Stimulated activated CD8-positive, alpha-beta memory T cell treated with anti-CD3 and anti-CD28 coated beads, Interleukin-2, amount 100 ng/mL, for 48 hours (primary cell): ENCODE measurements at places on chromosomes 1 and 21.

DNA sequence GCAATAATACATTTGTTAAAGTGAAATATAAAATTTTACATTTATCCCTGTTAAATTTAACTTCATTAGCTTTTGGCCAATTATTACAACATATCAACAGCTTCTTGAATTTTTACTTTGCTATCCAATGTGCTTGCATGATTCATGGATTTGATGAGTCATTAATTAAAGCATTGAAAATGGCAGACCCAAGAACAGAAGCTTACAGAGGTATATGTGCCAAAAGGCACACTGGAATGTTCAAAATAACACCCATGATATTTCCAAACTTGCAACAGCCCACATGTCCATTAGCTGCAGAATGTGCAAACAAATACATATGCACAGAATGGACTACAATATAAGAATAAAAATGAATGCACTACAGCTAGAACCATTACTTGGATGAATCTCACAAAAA, 76.4 kb upstream of the MAN1A2 start:
- no peak for DNase-seq

- DNase-seq = no peak
Observed at GRCh38 chr1:91653183-91653582, 152.5 kb downstream of the CDC7 start.

DNA sequence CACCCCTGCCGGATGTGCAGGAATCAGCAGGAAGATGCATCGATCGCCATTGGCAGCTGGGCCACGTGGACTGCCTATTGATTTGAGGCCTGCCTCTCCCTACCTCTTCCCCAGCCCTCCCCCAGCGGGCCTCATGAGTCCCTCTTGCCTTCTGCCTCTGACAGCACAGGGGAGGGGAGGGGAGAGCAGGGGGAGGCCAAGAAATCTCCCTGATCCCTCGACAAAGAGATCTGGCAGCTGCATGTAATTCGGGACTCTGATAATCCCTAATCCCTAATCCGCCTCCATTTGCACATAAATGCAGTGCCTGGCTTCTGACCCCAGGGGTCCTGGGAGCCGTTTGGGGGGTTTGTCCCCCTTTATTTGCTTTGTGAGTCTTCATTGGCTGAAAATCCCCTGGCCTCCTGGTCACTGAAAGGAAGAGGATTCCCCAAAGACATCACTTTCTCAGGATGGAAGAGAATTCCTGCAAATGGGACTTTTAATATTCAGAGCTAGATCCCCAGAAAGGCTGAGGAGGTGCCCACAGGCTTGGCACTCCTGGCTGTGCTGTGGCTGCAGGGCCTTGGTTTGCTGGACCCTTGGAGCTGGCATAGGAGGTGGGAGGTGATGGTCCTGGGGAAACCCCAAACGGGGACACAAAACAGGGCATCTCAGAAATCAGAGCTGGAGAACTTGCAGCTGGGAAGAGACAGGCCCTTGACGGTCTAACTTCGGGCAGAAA, 239.4 kb upstream of the POU3F1 start:
- DNase-seq = no peak

GRCh38 chr1:21299780-21300395, 9.6 kb upstream of the ECE1 start:
- DNase-seq = no peak

DNA sequence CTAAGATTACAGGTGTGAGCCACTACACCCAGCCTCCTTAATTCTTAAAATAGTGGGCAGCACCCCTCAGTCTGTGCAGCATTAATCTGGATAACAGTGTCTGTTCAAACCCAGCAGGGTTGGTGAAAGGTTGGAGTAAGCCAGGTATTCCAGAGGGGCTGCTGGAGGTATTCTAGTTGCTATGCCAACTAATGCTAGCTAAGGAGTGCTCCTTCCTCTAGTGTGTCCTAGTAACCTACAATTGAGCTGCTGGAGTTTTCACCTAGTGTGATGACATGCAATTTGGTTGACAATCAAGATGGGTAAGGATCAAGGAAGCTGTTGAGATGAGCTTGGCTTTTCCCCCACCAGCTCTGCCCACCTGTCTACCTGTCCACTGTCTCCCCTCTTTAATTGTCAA, 100.2 kb upstream of the IPO9 start:
- no peak for DNase-seq

GRCh38 chr1:116503546-116504307, 67.1 kb downstream of the CD58 start:
- DNase-seq = no peak

- DNase-seq = no peak
Observed at GRCh38 chr1:23367451-23367790, 2.2 kb downstream of the ZNF436 start.

DNA sequence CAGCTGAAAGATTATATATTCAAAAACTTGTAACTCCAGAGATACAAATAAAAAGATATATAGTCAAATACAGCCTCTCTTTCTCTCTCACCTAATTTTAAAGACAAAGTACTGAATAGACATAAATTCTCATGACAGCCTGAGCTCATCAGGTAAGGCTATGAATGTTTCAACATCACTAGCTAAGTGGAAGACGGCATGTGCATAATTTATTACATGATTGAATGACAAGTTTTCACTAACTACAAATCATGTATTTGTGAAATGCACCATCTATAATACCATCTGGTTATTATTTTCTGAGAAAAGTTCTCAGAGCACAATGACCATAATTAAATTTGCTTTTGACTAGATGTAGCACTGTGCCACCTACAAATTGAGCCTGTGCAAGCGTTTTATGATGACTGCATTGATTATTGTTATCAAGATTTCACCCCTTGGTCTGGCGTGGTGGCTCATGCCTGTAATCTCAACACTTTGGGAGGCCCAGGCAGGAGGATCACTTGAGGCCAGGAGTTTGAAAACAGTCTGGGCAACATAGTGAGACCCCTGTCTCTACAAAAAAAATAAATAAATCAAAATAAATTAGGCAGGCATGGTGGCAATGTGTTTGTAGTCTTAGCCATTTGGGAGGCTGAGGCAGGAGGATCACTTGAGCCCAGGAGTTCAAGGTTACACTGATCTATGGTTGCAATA, 128.2 kb downstream of the APP start:
- DNase-seq = no peak

- no peak for DNase-seq
Observed at GRCh38 chr1:147109041-147109440, 63.2 kb downstream of the PRKAB2 start.

DNA sequence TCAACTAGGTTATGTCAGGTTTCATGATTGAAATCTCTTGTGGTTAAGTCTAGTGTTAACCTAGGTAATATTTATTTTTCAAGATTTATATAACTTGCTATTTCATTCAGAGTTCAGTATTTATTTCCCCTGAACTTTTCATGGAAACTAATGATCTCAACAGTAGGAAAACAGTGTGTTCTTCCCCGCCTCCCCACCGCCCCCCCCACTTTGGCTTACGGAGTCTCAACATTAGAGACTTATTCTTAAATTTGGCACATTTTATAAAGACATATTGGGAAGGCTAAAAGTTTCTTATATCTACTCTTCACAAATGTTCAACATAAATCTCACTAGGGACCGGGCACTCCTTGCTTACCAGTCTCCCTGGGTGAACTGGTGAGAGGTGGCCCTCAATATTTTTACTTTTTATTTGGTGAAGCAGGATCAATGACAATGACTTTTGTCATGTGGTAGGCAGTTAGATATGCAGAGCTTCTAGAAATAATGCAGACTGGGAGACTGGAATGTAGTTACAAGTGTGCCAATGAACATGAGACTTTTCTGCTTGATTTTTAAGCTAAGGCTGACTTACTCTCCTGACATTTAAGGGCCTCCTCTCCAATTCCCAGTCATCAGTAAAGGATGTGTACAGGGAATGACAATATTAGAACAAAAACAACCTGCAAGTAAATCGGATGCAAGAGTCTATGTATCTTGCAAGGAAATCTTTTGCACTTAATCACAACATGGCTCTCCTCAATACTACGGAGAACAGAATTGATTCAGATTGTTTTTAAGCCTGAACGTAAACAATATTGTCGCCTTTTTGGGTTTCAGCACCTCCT, 1.7 kb upstream of the MAN1A2 start:
- no peak for DNase-seq

- DNase-seq = no peak
Observed at GRCh38 chr1:44212355-44213221, 683 bp upstream of the DMAP1 start.

GRCh38 chr1:2001773-2002411, 1.7 kb downstream of the CFAP74 start:
- DNase-seq = no peak

DNA sequence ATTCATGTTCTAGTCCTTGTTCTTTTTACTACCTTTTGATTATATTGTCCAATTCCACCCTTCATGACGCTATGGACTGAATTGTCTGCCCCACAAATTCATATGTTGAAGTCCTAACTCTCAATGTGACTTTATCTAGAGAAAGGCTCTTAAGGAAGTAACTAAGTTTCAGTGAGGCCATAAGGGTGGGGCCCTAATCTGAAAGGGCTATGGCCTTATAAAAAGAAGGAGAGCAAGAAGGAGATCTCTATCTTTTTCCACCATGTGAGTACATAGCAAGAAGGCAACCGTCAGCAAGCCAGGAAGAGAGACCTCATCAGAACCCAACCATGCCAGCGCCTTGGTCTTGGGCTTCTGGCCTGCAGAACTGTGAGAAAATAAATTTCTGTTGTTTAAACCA, 95.9 kb downstream of the HIVEP3 start:
- no peak for DNase-seq

GRCh38 chr1:93961906-93962305, 52.7 kb upstream of the GCLM start:
- no peak for DNase-seq

- DNase-seq = no peak
Observed at GRCh38 chr1:3464649-3465025, 10.2 kb downstream of the ARHGEF16 start.

GRCh38 chr1:203589595-203589994, 37.0 kb upstream of the ATP2B4 start:
- DNase-seq = no peak

- no peak for DNase-seq
Observed at GRCh38 chr1:213826891-213827290, 160.9 kb upstream of the PROX1 start.

- DNase-seq = no peak
Observed at GRCh38 chr1:29643281-29643680, 407.0 kb downstream of the PTPRU start.

DNA sequence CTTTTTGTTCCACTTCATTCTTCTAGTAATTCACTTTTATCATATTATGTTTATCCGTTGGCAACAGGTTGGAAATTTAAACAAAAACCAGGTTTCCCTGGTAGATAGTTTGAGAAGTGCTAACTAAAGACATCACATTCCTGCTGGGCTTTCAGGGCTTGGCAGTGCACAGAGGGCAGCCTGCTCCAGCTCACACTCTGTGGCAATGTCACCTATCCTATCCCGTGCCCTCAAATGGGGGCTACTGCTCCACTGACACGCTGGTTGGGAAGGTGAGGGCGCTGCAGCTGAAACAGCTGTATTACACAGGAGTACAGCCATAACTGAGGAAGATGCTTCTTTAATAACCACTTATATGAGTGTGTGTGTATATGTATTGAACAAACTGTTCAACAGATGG, 49.7 kb downstream of the RCAN1 start:
- DNase-seq = no peak

GRCh38 chr1:24289937-24290595, 29.1 kb upstream of the GRHL3 start:
- DNase-seq = no peak

DNA sequence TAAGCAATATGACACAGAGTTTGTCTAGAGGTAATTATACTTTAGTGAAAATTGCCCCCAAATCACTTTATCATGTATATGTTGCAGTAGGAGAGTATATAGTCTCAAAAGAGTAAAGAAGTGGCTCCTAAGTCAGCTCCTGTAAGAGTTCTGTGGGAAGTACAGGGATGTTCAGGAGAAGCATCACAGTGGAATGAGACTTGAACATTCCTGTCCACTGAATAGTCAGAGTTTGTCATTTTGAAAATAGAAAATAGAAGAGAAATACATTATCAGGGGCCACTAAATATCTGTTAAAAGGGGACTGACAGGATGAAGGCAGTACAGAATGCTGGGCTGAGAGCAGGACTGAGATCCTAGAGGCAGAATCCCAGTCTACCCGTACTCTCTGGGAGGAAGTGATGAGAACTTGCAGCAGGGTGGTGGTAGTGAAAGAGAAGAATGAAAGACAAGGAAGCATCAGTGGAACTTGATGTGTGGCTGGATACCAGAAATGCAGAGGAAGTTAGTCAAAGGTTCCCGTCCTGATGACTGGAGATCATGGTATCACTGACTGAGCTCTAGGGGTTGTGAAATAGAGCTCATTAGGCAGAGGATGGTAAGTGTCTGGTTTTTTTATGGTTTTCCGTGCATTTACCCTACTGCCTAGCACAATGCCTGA, 153.4 kb downstream of the FMN2 start:
- no peak for DNase-seq

DNA sequence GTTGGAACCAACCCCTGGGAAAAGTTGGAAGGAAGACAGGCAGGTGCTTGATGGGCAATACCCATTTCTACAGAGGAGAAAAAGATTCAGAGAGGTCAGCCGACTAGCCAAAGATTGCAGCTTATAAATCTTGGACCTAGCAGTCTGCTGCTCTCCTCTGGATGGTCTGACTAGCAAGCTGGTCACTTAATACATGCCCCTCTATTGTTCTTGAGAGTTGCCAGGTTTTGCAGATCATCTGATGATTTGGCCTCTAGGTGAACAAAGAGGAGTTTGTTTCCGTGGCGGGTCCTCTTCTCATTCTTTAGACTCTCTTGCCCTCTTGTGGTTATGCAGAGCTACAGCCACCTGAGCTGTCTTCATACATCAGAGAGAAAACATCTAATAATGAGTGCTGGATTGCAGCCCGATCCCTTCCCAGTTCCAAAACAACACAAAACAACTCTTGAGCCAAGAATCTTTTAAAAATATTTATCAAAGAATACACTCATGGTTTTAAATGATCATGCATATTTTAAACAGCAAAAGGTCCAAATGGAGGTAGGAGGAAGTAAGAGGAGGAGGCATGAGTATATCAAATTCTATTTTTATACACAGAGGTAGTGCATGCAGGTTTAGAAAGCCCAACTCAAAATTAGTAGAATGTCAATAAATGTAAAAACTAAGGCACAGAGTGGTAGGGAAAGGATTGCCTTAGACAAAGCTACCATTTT, 115.7 kb downstream of the SLC30A10 start:
- DNase-seq = no peak

DNA sequence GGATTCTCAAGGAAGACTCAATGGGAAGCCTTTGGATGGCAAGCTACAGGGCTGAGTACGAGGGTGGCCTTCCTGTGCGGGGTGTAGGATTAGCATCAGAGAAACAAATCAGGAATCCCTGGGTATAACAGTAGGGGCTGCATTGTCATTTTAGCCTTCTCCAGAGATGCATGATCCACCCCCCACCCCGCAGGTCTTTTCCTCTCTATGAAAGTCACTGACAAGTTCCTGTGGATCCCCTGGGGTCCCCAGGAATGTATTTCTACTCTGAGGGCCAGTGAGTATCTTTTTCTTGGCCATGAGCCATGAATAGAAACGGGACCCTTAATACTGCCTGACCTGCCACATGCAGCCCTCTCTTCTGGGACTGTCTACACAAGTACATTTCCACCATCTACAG, 473.0 kb upstream of the VAMP3 start:
- DNase-seq = no peak
